Fibroblast of skin of left biceps (primary cell): ENCODE measurements at places on chromosomes 7 and 10.

GRCh38 chr7:53940483-53940882, 601.7 kb upstream of the VSTM2A start:
- DNase-seq = no peak

GRCh38 chr10:132333386-132333785, 1.4 kb downstream of the LRRC27 start:
- DNase-seq = no peak

DNA sequence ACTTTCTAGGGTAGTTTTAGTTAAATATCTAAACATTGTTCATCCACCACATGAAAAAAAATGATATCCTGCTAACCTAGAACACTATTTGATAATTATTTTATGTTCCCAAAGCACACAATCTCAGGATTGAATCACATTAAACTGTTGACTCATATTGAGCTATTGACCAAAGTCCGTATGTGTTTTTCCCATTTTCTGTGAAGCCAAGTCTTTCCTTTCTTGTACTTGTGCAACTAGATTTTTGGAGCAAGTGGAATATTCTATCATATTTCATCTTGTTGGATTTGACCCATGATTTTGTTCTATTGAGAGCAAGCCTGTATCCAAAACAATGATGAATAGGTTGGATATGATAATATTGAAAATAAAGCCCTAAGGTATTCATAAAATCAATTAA, 164.6 kb downstream of the SKAP2 start:
- no peak for DNase-seq

DNA sequence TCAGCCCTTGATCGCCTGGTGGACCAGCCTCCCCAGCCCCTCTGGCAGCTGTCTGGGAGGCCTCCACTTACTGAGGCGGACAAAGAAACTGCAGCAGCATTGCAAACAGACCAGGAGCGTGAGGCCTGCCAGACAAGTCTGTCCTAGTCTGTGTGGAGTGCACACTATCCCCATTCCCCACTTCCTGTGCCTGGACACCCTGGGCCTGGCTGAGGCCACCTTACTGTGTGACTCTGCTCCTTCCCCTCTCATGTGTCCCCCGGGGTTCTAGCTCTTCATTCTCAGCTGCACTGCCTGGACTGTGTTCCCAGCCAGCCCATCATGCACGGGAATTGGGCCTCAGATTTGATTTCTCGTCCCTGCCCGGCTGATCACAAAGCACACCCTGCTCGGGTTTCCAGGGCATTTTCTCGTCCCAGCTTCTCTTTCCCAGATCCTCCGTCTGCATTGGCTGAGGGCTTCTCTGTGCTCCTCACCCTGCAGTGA, 16.7 kb upstream of the C10orf90 start:
- DNase-seq = no peak

DNA sequence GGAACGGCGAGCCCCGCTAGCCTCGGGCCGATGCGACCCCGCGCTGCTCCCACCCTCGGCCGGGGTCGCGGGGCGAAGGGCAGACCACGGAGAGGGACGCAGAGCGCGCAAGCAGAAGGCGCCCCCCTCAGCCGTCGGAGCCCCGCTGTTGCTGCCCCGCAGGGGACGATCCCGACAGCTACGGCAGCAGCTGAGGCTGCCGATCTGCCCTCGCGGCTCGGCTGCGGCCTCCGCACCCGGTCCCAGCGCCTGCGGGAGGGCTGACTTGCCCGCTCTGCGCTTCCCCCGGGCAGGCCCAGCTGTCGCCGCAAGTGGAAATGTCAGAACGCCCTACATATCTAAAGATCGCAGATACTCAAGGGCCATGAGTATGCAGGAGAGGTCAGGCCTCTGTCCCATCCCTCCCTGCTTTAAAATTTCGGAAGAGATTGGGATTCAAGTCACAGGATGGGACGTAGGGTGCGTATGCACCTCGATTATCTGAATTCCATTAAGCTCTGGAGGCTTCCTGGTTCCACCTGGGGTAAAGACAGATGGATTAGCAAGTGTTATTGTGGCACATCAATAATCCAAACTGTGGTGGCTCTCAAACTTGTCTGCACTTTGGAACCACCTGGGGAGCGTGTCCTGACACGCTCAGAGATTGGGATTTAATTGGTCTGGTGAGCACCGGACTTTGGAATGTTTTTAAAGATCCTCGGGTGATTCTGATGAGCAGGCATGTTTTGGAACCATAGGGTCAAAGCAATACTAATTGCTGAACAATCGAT, at the start of gene CRPPA:
Gene CRPPA (minus strand): TSS at position 206 of the 770 bp plus-strand sequence. CDS start 216 bp downstream, outside the sequence.
- no peak for DNase-seq

GRCh38 chr7:48636391-48637015, 287.8 kb upstream of the CDC14C start:
- no peak for DNase-seq

DNA sequence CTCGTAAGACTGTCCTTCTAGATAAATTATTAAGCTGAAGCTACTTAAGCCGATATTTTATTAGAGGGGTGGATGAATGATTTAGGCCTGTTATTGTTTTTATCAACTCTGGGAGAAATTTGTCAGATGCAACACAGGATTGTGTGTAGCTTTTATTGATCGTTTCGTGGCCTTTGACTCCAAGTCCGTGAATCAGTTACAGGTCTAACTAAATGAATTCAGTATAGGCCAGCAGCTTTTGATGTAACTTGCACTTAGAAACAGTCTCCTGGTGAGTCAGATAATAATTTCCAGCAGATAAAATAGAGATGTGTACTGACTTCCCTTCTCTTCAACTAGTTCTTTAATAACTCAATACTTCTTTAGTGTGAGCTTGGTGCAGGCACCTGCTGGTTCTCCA, 341.7 kb upstream of the SMIM30 start:
- no peak for DNase-seq
